ENCODE measurements at places on chromosomes 12 and 14.

GRCh38 chr14:104888489-104889374 is 23.7 kb downstream of the CEP170B start:
- no peak overlapping the region for H3K4me3 ChIP-seq
- no peak for DNase-seq
- H3K27ac ChIP-seq, result no peak overlapping the region
- no peaks in the 10 kb centered on the region for H3K36me3 ChIP-seq

DNA sequence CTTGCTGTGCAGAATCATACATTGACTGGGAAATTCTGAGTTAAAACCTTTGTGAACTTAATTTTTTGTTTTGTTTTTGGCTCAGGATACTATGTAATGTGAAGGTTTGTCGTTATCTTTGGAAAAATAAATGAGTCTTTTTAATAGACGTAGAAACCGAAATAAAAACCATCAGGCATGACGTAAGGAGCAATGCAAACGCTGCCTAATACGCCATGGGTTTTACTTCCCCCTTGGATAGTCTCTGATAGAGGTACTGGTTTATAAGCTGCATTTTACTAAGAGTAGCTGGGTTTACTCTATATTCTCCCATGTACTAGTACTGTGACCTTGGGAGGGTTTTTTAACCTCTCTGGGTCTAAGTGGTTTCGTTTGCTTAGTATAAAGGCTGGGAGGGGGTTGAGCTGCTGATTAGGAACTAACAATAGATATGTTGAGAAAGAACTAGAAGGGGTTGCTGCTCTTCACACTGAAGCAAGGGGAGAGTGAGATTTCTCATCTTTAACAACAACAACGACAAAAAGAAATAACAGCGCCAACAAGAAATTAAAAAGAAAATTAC is 66.8 kb upstream of the SLCO1C1 start:
- no peak overlapping the region for H3K27ac ChIP-seq
- no peaks in the 10 kb centered on the region for H3K36me3 ChIP-seq
- no peak for DNase-seq
- no peak overlapping the region for H3K4me3 ChIP-seq

DNA sequence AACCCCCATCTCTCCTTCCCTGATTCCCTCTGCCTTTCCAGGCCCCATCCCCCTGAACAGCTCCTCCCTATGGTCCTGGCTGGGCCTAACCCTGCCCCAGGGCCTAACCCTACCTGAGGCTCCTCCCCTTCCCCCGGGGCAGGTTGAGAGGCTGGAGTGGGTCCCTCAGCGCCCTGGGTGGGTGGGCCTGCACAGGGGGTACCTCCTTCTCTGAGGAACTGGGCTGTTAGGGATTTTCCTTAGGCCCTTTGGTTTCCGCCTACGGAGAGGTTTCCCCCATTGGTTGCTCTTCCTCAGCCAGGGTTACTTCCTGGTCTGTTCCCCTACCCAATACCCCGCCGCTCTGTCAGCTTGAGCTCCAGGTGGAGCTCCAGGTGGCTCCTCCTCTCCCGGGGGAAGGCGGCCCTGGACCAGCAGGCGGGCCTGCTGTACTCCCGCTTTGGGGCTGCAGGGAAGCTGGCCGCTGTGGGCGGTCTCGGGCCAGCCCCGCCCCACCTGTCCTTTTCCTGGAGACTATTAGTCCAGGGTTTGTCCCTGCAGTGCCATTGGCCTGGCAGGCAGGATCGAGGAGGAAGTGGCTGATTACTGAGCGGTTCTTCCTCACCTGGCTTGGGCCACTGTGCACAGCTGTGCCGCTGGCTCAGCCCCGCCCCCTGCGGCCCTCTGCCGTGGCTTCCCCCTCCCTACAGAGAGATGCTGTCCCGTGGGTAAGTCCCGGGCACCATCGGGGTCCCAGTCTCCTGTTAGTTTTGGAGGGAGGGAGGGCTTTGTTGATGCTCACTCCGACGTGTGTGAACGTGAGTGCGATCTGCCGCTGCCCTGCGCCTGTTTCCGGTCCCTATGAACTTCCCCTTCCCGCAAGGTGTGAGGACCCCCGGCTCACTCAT is 2.5 kb downstream of the C12orf57 start:
- no peak for DNase-seq
- H3K4me3 ChIP-seq, result peak overlapping the region; percentile 21
- peaks cover 81% of the 10 kb centered on the region for H3K4me1 ChIP-seq

- H3K36me3 ChIP-seq, result no peaks in the 10 kb centered on the region
- no peaks in the 10 kb centered on the region for H3K4me1 ChIP-seq
- DNase-seq, result no peak
- H3K27me3 ChIP-seq, result no peaks in the 10 kb centered on the region
Measured at GRCh38 chr14:57051633-57052032, 217.1 kb downstream of the EXOC5 start.

DNA sequence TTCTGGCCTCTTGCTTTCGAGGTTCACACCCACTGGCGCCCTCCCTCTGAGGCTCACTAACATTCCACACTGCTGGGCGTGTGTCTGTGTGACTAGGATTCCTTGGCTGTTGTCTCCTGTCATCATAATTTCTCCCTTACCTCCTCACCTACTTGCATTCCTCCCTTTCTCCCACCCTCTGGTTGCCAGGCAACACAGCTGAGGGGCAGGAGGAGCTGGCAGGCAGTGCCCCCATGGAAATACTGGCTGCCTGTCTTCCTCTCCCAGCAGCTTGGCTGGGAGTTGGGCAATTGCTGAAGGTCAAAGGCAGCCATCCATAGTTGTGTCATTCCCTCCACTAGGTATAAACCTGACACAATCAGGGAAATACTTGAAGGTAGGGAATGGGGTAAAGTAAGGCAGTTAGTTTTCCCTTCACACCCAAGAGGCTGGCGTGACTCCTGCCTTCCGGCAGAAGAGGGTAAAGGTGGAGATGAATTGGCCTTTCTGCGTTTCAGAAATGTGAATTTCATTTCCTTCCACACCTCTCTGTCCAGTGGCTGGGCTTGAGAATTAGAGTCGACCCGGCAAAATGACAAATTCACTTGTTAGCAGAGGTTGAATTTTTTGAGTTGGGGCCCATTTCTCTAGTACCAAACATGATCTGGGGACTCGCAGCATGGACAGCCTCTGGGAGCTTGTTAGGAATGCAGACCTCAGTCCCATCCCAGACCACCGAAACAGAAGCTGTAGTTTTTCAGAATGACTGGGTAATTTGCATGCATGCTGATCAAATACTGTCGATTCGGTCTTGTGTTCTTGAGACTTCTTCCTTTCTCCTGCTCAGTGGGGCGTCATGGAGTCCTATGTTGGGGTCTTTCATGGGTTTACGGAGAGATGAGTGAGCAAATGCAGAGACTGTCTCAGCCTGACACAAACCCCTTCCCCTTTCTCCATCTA is 24.3 kb upstream of the EMP1 start:
- no peaks in the 10 kb centered on the region for H3K27me3 ChIP-seq
- H3K4me3 ChIP-seq, result no peak overlapping the region
- H3K4me1 ChIP-seq, result no peaks in the 10 kb centered on the region
- no peak for DNase-seq
- no peaks in the 10 kb centered on the region for H3K36me3 ChIP-seq

DNA sequence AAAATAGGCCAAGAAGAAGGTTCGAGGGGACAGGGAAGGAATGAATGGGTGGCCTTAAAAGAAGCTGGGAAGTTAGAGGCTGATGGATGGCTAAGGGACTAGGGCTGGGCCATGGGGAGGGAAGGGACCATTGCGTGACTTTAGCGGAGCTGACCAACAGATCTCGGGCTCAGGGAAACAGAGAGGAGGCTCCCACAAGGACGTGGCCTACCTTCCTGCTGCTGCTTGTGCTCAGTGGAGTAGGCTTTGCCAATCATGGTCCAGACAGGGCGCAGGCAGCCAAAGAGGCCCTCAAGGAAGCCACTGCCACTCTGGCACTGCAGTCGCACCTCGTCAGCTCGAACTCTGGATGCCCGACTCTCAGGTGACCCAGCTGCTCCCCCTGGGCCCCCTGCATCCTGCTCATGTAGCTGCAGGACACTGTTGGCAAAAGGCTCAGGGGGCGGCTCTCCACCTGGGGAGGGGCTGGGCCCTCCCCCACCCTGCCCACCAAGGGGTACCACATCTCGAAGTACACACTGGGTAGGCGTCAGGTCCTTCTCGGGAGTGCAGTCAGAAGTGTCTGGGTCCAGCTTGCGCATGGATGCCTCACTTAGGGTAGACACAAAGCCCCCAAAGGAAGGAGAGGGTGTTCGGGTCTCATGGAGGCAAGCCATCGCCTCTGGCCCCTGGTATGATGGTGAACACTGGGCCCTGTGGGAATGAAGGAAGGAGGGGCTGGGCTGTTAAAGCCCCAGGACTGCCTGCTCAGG is 12.3 kb downstream of the MAP3K12 start:
- H3K4me3 ChIP-seq, result no peak overlapping the region
- H3K27ac ChIP-seq, result no peak overlapping the region
- H3K36me3 ChIP-seq, result peaks cover 46% of the 10 kb centered on the region

DNA sequence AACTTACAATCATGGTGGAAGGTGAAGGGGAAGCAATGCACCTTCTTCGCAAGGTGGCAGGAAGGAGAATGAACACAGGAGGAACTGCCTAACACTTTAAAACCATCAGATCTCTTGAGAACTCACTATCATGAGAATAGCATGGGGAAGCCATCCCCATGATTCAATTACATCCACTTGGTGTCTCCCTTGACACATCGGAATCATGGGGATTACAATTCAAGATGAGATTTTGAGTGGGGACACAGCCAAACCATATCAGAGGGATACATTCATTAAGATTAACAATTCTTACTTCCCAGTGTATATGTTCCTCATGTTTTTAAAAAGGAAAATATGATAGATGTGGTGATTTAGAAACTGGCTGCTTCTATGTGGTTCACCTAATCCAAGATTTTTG is 117.9 kb downstream of the PDE3A start:
- no peak for DNase-seq
- H3K27ac ChIP-seq, result no peak overlapping the region
- no peaks in the 10 kb centered on the region for H3K36me3 ChIP-seq
- H3K27me3 ChIP-seq, result no peaks in the 10 kb centered on the region
- no peaks in the 10 kb centered on the region for H3K4me1 ChIP-seq

DNA sequence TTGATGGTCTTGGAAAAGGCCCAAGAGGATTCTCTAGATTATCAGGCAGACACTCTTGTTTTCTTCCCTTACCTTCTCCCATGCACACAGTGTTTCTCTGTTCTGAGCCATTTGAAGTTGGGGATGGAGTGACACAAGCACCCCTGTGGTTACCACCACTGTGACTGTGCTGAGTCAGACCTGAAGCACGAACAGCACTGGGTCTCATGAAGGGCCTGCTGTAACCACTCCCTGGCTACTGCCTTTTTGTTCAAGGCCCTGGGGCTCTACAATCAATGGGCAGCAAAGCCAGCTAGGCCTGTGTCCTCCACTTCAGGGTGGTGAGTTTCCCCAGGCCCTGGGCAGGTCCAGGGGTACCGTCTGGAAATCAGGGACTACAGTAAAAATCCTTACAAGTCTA is 65.5 kb downstream of the TSPAN8 start:
- no peaks in the 10 kb centered on the region for H3K27me3 ChIP-seq
- H3K4me3 ChIP-seq, result no peak overlapping the region
- H3K4me1 ChIP-seq, result no peaks in the 10 kb centered on the region

- no peak overlapping the region for H3K4me3 ChIP-seq
- no peaks in the 10 kb centered on the region for H3K27me3 ChIP-seq
- H3K36me3 ChIP-seq, result no peaks in the 10 kb centered on the region
- H3K4me1 ChIP-seq, result peaks cover 6% of the 10 kb centered on the region
- no peak for DNase-seq
Measured at GRCh38 chr12:68487721-68488309, 122.9 kb upstream of the RAP1B start.

- DNase-seq, result no peak
- no peak overlapping the region for H3K4me3 ChIP-seq
- H3K36me3 ChIP-seq, result no peaks in the 10 kb centered on the region
- no peaks in the 10 kb centered on the region for H3K27me3 ChIP-seq
- peaks cover 3% of the 10 kb centered on the region for H3K4me1 ChIP-seq
Measured at GRCh38 chr12:93130366-93131054, 201.4 kb upstream of the EEA1 start.

- peaks cover 2% of the 10 kb centered on the region for H3K4me1 ChIP-seq
- peaks cover 24% of the 10 kb centered on the region for H3K36me3 ChIP-seq
- no peak overlapping the region for H3K4me3 ChIP-seq
- no peak overlapping the region for H3K27ac ChIP-seq
- no peak for DNase-seq
- no peaks in the 10 kb centered on the region for H3K27me3 ChIP-seq
Measured at GRCh38 chr14:39145266-39145966, 24.7 kb downstream of the TRAPPC6B start.

DNA sequence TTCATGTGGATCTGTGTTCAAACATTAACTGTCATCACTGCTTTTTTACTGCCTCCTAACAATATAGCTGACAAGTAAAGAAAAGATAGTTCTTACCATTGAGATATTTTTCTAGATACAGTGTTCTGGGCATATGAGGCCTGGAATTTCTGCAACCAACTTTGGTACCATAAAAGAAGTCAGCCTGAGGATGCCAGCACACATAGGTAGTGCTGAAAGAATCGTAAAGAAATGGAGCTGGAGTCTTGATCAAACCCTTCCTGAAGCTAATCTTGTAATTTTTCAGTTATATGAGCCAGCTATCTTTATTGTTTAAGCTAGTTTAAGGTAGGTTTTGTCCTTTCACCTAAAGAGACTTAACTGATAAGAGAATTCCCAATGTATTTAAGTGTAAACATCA is 11.3 kb downstream of the ERG28 start:
- no peak overlapping the region for H3K4me3 ChIP-seq
- H3K36me3 ChIP-seq, result peaks cover 45% of the 10 kb centered on the region
- DNase-seq, result no peak
- no peaks in the 10 kb centered on the region for H3K4me1 ChIP-seq

DNA sequence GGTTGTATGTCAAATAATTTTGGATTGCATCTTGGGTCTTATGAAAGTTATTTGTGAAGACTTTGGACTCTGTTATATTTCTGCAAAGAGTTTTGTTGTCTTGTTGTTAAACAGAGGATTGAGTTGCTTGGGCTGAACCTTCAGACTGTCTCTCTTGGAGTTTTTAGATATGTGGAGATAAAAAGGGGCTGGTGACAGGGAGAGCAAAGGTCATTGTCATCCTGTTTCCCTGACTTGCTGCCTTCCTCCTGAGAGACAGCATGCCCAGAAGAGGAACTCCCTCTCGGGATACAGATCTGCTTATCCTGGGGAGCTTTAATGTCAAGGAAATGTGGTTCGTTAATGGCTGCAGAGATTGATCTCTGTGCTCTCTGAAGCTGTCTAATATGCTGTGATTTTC is 47.6 kb upstream of the RFLNA start:
- no peak for DNase-seq
- H3K27ac ChIP-seq, result no peak overlapping the region
- no peaks in the 10 kb centered on the region for H3K27me3 ChIP-seq
- no peaks in the 10 kb centered on the region for H3K36me3 ChIP-seq
- H3K4me3 ChIP-seq, result no peak overlapping the region

DNA sequence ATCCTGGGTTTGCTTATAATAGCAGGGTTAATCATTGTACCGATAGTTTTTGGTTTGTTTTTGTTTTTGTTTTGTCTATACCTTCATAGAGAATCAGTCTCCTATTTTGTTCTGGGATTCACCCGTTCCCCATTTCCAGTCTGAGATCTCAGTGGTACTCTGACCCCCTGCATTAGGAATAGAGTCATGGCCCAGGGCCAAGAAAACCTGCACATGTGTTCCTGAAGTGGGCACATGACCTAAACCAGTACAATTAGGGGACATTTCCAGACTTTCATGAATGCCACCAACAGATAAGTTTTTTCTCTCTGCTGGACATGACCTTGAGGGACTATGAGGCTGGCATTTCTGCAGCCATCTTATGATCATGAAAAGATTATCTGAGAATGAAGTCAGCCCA is 52.5 kb downstream of the MRPL42 start:
- no peaks in the 10 kb centered on the region for H3K27me3 ChIP-seq
- no peak for DNase-seq
- H3K36me3 ChIP-seq, result no peaks in the 10 kb centered on the region
- H3K27ac ChIP-seq, result no peak overlapping the region
- peaks cover 3% of the 10 kb centered on the region for H3K4me1 ChIP-seq

GRCh38 chr12:29795715-29796114 is 12.0 kb upstream of the TMTC1 start:
- no peaks in the 10 kb centered on the region for H3K36me3 ChIP-seq
- no peak for DNase-seq
- no peaks in the 10 kb centered on the region for H3K27me3 ChIP-seq
- H3K27ac ChIP-seq, result no peak overlapping the region
